ENCODE measurements at places on chromosomes 6 and 20. TPM values are rescaled to one million over a fixed set of nuclear protein-coding genes. Genes with fewer than 3 reads are reported as not detected.

- DNase-seq = no peak
These were observed 3.6 kb downstream of the MYCT1 start for GRCh38 chr6:152701081-152701862.

DNA sequence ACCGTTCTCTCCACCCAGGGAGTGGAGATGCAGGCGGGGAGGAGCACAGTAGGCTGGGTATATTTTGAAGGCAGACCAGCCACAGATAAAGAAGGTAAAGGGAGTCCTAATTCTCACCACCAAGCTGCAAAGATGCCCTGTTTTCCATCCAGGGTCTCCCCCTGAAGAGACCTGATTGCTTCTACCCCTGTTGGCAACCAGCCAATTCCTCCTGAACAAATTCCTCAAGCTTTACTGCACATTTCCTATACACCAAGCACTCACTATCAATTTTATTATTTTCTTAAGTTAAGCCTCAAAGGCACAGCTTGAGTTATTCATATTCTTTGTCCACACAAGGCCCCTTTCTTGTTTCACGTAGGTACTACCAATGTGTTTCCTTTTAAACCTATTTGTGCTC is 214.4 kb downstream of the EYA2 start:
- DNase-seq = no peak

- no peak for DNase-seq
These were observed 32.0 kb upstream of the GJA10 start for GRCh38 chr6:89862273-89862672.

DNA sequence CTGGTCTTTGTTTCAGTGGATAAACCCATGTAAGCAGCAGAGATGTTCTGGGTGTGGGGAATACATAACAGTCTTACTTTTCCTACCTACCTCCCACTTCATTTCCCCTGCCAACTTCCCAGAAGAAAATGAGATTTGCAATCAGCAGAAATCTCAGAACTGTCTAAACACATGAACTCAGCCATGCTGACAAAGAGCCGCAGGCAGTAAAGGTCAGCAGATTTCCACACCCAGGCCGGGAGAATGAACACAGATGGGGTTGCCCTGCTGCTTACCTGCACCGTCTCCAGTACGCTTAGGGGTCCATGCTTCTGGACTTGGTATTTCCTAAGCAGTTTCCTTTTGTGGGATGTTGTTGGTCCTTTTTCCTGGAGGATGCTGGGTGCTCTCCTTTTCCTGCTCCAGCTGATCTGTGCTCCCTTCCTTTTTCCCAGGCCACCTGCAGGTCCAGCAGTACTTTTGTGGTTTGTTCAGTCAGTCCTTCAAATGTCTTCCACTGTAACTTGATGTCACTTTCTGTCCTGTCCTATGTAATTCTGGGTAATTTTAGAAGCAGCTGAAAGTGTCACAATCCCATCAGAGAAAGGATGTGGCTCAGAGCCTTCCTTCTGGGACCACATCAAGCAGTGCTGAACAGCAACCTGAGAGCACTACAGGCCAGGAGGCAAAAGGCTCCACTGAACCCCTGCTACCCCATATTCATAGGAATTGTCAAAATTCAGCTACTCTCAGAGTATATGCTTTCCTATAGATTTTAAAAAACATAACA is 129.0 kb downstream of the CEP57L1 start:
- no peak for DNase-seq

- DNase-seq = peak; percentile 75
These were observed 79.7 kb upstream of the SYNDIG1 start for GRCh38 chr20:24389686-24390085.

DNA sequence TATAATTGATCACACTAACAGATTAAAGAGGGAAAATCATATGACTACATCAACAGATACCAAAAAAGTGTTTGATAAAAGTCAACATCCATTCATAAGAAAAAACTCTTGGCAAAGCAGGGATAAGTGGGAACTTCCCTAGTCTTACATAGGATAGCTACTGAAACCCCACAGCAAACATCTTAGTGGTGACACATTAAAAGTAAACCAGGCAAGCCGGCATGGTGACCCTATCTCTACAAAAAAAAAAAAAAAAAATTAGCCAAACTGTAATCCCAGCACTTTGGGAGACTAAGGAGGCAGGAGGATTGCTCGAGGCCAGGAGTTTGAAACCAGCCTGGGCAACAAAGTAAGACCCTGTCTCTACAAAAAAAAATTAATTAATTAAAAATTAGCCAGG is 13.8 kb upstream of the CCND3 start:
- no peak for DNase-seq

DNA sequence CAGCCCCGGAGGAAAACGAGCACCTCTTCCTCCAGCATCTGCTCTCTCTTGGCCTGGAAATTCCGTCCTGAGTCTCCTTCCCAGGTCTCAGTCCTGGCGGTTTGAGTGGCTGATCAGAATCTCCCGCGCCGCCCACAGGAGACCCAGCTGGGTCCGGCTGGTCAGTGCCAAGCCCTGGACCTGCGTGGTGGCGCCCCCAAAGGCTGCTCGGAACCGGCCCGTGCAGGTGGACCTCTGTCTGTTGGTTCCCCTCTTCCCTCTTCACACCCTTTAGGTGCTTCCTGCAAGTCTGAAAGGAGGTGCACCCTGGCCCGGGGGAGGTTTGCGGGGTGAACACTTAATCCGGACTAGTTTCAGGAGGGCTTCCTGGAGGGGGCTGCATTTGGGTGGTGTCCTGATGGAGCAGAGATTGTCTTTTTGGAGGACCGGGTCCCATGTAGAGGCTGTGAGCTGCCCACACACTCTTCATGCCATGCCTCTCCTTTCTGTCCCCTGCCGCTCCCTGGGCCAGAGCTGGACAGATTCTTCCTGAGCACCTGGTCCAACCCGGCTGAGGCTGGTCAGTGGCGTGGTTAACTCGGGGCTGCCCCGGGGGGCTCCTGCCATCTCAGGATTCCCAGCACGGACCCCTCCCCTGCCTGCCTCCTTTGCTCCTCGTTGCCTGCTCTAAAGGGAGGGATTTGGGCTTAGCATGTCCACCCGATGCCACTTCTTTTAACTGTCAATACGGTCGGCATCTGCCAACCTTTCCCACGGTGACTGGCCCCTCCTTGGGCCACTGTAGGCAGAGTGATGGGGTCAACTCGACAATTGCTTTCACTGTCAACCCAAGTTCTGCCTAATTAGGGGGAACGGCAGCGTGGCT is 16.5 kb upstream of the BHLHE23 start:
- no peak for DNase-seq

GRCh38 chr6:10522929-10523573 is 1.9 kb downstream of the GCNT2 start:
- no peak for DNase-seq

- DNase-seq = no peak
These were observed at the start of gene KCNK17 for GRCh38 chr6:39314273-39314795. Gene KCNK17 (minus strand): TSS chr6:39314419. CDS start chr6:39314320, 99 bp downstream.

CD40 gene
- not detected for total RNA-seq

SLC17A4 gene
- not detected for total RNA-seq
